ENCODE measurements at places on chromosomes 3 and 15.
A peak's percentile ranks its signal among the peaks of the same experiment; 100 is the strongest.

DNA sequence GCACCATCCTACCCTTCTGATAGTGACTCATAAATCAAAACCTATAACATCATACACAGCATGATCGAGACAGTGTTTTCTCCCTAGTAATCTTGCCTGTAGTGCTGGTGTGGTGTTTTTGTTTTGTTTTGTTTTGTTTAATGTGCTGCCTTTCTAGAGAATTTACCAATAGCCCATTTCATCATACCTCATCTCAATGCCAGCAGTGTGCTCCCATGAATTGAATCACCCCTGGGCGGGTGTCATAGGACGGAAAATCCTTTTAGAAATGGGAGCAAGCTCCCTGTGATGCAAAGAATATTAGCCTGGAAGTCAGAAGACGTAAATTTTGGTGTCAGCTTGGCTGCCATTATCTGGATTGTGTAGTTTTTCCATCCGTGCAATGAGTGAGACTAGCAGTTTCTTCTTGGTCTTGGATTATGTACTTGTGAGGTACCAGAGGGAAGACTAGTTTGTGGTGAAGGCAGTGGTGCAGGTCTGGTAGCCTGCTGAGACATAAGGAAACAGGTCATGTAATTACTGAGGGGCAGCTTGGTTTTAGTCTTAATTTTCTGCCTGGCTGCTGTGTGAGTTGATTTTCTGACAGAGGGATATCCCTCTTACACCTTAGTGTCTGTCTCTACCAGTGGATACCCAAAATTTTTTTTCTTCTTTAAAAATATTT lies 29.9 kb downstream of the IGSF10 start:
- H3K4me3 ChIP-seq: no peak overlapping the region

DNA sequence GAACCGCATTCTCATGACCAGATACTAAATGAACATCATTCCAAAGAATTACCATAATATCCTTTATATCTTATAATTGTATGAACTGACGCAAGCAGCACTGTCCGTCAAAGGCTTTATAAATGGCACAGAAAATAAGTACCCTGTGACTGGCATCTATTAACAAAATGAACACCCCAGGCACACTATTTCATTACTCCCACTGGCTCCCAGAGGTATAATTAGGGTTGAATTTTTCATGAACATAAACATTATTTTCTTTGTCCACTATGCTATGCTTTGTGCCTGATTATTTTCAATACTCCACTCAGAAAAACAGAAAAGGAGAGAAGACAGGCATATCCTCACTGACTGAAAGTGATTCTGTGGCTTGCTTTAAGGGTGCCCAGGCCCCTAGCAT lies 71.1 kb downstream of the LYZL4 start:
- peaks cover 2% of the 10 kb centered on the region for H3K27me3 ChIP-seq
- no peaks in the 10 kb centered on the region for H3K4me1 ChIP-seq
- H3K27ac ChIP-seq: no peak overlapping the region
- no peaks in the 10 kb centered on the region for H3K36me3 ChIP-seq
- no peak for DNase-seq

- peaks cover 37% of the 10 kb centered on the region for H3K36me3 ChIP-seq
- H3K4me3 ChIP-seq: no peak overlapping the region
- H3K27me3 ChIP-seq: no peaks in the 10 kb centered on the region
- DNase-seq: no peak
- peaks cover 31% of the 10 kb centered on the region for H3K4me1 ChIP-seq
These were observed 6.5 kb downstream of the KLHL18 start for GRCh38 chr3:47288966-47289910.

DNA sequence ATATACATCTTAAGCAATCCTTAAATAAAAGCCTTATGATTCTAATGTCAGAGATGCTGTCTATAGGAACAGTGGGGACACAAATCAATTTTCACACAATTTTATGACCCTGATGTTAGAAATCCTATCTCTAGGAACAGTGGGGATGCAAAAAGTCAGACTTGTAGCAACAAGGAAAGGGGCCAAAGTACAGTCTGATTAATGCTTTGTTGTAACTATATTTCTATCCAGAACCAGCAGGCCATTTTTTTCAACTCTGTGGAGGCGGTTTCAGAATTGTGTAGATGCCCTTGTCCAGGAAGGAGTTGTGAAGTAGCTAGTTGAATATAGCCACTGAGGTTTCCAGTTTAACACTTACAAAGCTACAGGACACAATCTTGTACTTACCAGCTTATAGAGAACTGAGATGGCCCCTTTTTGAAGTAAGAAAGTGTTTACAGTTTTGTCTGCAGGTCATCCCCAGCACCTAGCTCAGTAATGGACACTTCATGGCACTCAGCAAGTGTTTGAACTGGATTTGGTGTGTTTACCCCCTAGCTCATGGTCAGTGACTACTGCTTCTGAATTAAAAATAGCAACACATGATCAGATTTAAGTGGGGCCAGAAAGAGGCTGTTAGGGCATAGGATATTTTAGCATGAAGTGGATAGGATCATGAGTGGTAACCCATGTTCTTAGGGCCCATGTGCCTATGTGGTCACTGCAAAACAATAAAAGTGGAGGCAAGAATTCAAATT lies 54.3 kb downstream of the RAB7A start:
- DNase-seq: no peak
- peaks cover 83% of the 10 kb centered on the region for H3K4me1 ChIP-seq
- H3K36me3 ChIP-seq: peaks cover 19% of the 10 kb centered on the region
- H3K27me3 ChIP-seq: no peaks in the 10 kb centered on the region
- peak overlapping the region; percentile 59 for H3K27ac ChIP-seq
- H3K4me3 ChIP-seq: no peak overlapping the region

DNA sequence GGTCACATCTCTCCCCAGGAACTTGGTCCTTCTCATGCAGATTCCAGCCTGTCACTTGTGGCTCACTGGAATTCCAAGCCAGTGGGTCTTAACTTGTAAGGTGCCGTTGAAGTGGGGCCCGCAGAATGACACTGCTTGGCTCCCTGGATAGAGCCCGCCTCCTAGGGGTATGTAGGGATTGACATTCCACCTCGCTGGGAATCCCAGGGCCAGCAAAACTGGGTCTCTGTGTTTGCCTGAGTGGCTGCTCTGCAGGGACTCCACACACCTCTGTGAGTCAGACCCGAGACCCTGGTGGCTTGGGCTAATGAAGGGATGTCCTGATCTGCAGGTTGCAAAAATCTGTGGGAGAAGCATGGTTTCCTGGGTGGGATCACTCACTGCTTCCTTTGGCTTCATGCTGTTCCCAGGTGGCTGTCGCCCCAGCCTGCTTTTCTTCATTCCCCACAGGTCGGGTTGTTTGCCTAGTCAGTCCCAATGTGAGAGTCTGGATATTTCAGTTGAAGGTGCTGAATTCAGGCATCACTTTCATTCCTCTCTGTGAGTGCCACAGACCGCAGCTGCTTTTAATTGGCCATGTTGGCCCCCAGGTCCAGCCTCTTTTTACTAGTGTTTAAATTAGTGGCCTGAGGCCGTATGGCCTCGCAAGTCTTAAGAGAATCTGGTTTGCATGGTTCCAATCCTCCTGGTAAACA lies 156.0 kb upstream of the TRIM42 start:
- H3K4me1 ChIP-seq: no peaks in the 10 kb centered on the region
- no peak for DNase-seq
- H3K4me3 ChIP-seq: no peak overlapping the region
- H3K27me3 ChIP-seq: peaks cover 21% of the 10 kb centered on the region
- peaks cover 3% of the 10 kb centered on the region for H3K36me3 ChIP-seq
- H3K27ac ChIP-seq: no peak overlapping the region

DNA sequence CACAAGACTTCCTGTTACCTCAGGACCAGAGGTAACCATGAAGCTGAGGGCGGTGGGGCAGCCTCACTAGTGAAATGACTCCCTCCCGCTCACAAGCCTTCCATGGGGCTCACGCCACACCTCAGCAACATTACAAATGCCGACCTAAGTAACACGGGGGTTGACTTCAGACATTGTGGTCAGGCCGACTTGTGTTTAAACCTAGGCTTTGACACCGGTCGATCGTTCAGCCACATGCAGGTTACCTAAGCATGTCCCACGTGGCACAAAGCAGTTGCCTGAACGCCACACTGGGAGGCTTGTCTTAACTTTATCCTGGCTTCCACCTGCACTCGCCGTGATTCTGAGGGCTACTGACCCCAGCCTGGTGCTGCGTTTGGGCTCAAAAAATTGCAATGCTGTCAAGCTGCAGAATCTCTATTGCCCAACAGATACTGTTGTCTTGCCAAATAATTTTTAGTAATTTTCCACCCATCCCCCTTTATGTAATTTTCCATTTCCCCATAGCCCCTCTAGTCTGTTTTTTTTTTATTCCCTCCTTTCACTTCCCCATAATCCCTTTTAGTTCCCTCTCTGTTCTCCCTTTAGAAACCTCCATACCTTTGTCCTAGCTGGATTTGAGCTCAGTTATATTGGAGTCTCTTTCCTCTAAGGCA lies 158.6 kb upstream of the RGMA start:
- H3K4me3 ChIP-seq: no peak overlapping the region
- no peak overlapping the region for H3K27ac ChIP-seq
- DNase-seq: peak; percentile 24
- H3K36me3 ChIP-seq: no peaks in the 10 kb centered on the region

DNA sequence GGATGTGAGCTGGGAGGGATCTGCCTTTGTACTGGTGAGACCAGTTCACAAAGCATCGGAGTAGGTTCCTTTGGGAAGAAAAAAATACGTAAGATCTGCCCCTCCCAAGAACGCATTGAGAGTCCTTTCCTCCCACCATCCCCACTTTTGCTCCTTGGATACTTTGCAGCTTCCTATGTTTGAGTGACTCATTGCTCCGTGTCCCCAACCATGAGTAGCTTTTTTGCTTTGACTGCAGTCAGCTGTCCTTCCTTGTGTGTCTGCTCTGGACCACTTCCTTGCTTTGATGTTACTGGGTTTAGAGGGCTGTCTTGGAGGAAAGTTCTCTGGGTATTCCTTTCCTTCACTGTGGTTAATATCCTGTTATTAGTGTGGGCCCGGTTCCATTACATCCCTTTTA lies 43.2 kb upstream of the PTPN23 start:
- H3K4me1 ChIP-seq: no peaks in the 10 kb centered on the region
- H3K4me3 ChIP-seq: no peak overlapping the region
- H3K27ac ChIP-seq: no peak overlapping the region
- peaks cover 38% of the 10 kb centered on the region for H3K36me3 ChIP-seq
- no peak for DNase-seq
- H3K27me3 ChIP-seq: no peaks in the 10 kb centered on the region

DNA sequence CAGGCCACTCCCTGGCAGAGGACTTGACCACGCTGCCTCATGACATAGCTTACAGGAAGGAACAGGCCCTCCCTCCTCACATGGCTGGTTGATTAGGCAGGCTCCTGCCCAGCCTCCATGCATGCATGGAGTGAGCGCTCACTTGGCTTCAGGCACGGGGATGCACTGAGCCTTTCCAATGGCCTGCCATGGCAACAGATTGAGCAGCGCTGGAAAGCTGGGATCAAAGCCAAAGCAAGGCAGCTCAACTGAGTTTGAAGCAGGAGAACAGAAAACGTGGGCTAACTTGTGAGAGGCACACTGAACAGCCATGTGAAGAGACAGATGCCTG lies 5.9 kb upstream of the GRAMD2A start:
- no peak overlapping the region for H3K4me3 ChIP-seq
- DNase-seq: no peak
- no peaks in the 10 kb centered on the region for H3K27me3 ChIP-seq

DNA sequence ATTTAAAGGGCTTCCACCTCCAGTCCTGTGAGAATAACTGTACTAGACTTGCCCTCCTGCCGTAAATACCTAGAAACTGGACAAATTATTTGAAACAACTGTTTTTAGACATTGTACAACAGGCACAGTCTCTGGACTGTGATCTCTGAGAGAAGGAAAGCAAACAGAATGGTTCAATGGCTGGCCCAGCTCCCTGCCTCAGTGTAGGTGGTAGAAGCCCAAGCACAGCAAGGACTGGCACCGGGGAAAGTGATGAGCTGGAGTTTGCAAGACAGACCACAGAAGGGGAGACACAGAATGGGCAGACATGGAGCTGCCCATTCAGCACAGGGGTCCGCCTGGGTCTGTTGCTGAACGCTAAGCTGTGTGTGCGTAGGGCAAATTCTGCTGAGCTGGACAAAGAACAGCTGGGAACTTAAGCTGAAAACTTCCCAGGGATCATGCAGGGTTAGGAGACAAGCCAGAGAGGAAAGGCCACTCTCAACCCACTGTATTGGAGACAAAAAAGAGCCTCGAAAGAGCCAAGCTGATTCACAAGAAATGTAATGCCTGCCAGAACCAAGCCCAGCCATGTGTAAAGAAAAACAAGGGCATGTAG lies 52.6 kb upstream of the SEC61A1 start:
- no peak for DNase-seq
- no peaks in the 10 kb centered on the region for H3K4me1 ChIP-seq
- no peak overlapping the region for H3K27ac ChIP-seq
- H3K4me3 ChIP-seq: no peak overlapping the region
- H3K36me3 ChIP-seq: no peaks in the 10 kb centered on the region

DNA sequence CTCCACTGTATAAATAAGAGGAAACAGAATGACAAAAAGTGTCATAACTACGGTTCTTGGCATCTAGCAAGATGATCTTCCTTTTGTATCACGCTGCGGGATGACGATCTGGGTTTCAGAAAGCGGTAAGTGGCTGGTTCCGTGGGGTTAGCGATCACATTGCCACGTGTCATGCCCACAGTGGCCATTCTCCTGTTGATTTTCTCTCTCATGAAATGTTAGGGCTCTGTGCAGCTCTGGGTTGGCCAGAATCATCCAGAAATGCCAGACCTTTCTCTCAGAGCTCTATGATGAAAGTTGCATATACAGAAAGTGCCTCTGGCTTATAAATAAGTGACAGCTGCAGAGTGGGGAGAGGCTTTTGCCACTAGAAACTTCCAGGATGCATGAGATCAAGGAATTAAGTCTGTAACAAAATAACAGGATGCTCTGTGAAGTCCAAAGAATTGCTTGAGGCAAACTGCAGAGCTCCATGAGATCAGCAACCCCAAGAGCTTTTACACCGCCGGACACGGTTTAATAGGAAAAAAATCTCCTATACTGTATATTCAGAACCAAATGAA lies 71.6 kb downstream of the ABTB1 start:
- H3K27ac ChIP-seq: no peak overlapping the region
- no peaks in the 10 kb centered on the region for H3K27me3 ChIP-seq
- no peaks in the 10 kb centered on the region for H3K36me3 ChIP-seq
- H3K4me1 ChIP-seq: no peaks in the 10 kb centered on the region

DNA sequence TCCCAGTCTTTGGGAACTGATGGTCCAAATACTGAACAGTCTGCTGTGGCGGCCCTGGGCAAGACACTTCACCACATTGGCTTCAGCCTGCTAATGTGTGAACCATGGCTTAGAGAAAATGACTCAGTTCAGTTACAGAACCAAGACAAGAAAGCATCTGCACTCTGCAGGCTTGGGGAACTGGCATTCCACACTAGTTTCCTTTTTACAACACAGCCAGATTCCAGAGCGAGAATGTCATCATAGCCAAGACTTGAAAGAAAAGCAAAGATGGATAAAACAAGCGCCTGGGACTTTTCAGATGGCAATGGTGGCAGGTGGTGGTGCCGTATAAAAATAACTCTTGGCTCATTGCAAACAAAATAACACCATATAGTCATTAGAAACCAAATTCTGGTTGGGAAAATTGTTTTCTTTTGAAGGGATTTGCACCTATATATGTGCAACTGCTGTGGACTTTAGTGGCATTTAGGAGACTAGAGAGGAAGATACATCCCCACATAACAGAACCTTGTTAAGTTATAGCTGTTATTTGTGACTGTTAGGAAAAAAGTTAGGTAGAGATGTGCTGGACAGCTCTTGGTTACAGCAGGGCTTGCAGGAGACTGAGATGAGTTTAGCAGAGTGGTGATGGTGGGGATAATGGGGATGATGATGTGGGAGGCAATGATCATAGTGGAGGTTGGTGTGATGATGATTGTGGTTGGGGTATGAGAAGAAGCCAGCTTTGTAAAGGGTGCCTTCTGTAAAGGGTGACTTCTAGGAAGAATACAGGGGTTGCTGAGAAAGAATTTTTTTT lies 273.6 kb downstream of the THRB start:
- H3K36me3 ChIP-seq: no peaks in the 10 kb centered on the region
- no peak for DNase-seq
- peaks cover 8% of the 10 kb centered on the region for H3K27me3 ChIP-seq
- no peaks in the 10 kb centered on the region for H3K4me1 ChIP-seq

All from activated CD4-positive, alpha-beta T cell treated with anti-CD3 and anti-CD28 coated beads for 36 hours (primary cell).